Stimulated activated CD4-positive, alpha-beta T cell treated with anti-CD3 and anti-CD28 coated beads, Interleukin-4, amount 100 ng/mL, for 24 hours (primary cell): ENCODE measurements at places on chromosomes 6 and 20.

DNA sequence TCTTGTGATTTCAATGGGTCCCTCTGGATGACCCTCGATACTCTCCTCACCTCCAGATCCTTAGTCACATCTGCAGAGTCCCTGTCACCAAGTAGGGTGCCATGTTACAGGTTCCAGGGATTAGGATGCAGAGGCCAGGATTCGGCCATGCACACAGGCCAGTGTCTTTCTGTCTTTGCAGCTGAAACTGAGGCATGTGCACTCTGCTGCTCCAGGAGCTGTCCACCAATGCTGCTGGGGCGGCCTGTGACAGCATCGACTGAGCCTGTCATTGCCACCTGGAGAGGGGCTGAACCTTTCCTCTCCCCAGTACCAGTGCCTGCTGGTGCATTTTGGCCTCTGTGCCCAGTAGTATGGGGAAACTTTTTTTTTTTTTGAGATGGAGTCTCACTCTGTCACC is 4.4 kb upstream of the RBM38 start:
- no peak for DNase-seq

DNA sequence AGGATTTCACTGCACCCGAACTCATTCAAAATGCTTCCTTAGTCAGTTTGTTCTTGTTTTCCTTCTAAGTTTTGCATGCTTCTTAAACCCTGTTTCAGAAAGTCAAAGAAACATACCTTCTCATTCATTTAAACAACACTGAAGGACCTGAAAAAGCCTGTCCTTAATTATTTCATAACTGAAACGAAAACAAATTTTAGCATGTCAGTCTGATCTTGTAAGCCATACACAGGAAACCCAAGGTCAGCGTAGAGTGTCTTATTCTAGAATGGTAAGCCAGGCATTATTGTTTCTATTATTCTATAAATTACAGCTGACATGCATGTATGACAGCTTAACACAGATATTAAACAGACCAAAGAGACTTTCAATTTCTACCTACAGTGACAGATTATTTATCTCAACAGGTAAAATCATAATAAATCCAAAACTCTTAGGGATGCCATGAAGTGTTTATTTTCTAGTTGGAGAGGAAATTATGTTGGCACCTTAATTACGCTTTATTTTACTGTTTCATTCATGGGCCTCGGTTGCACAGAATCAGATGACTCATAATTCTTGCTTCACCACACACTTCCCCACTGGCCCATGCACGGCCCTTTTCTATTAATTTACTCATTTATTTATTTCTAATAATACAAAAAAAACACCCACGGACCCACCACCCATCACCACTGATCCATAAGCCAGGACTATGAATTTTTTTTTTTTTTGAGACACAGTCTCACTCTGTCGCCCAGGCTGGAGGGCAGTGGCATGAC is 39.3 kb upstream of the DUSP22 start:
- DNase-seq = no peak

DNA sequence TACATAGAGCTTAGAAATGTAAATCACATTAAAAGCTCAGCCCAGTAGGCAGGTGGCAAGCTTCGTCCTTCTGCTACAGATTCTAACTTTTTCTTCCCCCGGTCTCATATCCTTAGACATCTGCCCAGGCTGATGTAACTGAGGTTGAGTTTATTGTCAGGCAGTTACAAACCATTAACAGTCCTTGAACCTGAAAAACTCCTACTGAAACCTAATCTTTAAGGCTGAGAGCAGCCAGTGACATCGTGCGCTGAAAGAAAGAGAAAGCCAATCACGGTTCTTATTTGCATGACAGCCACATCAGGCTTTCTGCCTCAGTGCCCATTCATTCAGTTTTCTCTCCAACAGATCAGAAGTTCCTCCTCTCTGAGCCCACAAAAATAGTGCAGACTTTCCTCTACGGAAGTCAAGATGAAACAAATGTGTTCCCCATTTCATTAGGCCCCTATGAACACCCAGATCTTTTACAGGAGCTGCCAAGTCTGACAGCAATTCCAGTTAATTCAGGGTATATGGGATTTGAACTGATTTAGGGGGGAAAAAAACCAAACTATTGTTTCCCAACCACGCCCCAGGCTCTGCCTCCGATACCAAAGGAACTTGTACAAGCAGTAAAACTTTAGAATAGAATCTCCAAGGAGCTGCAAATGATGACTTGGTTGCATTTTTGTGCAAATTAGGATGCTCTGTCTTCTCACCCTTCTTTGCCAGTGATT is at the start of gene NHSL1:
TSS of gene NHSL1 (minus strand) at position 192 of the 716 bp plus-strand sequence. CDS start 204 bp downstream, outside the sequence.
- DNase-seq = no peak

GRCh38 chr20:46951405-46951804 is 56.8 kb downstream of the EYA2 start:
- peak; percentile 17 for DNase-seq

- no peak for DNase-seq
Observed at GRCh38 chr20:24984961-24985640, 7.5 kb downstream of the APMAP start.

DNA sequence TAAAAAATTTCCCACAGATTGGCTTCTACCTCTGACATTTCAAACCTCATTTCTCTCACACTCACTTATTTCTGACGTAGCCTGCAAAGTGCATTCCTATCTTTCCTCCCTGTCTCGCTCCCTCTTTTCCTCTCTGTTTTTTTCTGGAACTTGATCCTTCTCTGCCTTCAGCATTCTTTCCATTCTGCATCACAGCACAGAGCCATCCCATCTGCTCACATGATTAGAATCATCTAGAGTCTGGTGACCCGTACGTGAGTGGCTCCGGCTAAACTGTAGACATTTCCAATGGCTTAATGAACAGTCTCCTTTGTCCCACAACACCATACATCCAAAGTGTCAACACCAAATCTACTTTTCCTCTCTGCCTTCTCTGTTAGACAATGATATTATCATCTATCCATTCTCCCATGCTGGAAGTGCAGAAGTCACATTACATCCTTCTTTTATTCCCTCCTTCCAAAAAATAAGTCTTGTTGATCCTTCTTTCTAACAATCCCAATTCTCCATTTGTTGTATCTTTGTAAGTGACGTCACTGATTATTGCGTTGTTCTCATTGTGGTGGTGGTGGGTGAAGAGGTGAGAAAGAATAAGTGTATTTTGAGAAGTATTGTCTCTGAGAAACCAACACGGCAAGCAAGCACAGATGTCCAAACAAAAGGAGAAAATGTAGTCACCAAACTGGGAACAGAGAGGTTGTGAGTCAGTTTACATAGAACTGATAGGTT is 41.6 kb downstream of the OPRM1 start:
- DNase-seq = no peak

DNA sequence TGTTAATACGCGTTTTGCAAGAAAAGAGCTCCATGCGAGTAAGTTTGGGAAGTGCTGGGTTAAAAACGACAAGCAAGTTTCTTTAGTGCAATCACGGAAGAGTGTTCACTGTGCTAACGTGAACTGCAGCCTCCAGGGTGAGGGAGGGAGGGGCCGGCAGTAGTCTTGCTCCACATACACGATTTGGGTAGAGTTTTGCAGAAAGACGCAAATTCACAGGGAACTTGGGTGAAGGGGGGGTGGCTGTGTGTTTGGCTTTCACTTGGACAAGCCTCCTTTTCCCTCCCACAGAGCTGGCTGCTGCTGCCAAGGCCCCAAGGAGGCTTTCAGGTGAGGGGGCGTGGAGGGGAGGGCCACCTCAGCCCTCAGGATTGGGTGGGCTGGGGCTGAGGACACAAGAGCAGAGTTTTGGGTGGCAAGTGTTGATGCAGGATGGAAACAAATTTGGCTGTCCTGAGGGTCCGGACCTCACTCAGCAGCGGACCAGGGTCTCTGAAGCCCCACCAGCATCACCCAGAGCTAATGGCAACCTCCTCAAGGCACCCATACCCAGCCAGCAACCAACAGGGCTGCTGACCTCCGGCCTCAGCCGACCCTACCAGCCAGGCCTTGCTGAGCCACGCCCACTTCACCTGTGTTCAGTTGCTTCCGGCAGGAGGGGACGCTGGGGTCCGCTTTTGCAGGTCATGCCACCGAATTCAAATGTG is 204.5 kb downstream of the ERMARD start:
- DNase-seq = no peak

GRCh38 chr6:156919370-156919769 is 142.2 kb downstream of the ARID1B start:
- DNase-seq = no peak

- peak; percentile 46 for DNase-seq
Observed at GRCh38 chr20:53547664-53548239, 45.9 kb downstream of the ZNF217 start.

DNA sequence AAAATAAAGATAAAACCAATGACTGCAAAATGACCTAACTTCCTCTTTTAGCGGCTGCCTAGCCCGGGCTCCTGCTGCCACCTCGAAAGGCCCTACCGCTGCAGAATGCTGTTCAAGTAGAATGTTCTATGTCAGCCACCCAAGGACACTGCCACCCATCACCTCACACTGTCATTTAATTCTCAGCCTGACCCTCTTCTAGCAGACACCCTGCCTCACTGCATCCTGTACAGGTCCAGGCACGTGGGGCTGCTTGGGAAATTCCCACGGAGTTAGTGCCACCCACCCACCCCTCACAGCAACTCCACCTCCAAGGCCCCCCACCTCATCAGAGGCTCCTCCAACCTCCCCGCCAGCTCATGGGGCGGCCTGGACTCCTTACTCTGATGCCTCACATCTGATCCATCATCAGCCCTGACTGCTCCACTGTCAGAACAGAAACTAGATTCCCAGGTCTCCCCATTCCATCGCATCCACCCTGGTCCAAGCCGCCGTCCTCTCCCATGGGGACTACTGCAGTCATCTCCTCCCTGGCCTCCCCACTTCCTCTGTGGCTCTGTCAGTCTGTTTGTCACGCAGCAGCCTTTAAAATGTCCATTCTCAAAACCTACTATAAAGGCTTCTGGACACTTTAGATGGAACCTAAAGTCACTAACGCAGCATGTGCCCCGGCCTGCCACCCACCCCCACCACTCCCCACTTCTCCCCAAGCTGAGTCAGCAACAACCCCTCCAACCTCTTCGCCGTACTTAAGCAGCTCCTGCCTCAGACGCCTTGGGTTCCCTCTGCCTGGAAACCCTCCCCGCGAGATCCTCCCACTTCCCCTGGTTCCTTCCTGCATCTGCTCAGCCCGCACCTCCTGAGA is 17.0 kb downstream of the NFATC2 start:
- peak; percentile 65 for DNase-seq

GRCh38 chr6:26205625-26206574 is 118.7 kb downstream of the HFE start:
- no peak for DNase-seq

DNA sequence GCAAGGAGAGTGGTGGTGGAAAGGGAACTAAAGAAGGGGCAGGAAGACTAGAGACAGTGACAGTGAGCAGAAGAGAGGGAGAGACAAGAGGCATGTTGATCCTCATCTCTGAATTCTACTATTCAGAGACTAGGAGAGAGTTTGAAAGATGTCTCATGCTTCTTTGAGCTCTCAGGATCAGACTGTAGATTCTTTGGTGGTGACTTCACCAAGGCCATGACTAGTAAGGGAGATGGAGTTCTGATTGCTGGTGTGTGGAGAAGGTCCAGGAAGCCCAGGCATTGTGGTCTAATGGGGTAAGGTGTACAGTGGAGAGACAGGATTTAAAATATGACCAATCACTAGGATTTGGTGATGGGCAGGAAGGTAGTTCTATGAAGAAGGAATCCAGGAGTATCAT is 713 bp downstream of the WFDC9 start:
- DNase-seq = no peak

GRCh38 chr6:21523652-21524051 is 69.9 kb upstream of the SOX4 start:
- no peak for DNase-seq

DNA sequence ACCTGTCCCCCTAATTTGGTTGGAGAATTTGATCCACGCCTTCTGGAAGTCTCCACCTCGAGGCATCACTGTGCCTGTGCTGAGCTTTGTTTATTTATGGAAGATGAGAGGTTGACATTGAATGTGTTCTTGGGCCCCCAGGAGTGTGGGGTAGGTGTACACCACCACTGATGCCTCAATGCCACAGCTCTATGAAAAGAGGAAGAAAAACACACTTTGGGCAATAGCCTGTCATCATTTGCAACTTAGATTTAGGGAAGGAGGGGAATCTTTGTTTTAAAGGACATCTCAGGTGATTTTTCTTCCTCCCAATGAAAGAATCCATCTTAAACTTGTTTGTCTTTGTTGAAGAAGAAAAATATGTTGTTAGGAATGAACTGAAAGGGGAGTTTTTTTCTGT is 42.6 kb downstream of the TBC1D7 start:
- no peak for DNase-seq

DNA sequence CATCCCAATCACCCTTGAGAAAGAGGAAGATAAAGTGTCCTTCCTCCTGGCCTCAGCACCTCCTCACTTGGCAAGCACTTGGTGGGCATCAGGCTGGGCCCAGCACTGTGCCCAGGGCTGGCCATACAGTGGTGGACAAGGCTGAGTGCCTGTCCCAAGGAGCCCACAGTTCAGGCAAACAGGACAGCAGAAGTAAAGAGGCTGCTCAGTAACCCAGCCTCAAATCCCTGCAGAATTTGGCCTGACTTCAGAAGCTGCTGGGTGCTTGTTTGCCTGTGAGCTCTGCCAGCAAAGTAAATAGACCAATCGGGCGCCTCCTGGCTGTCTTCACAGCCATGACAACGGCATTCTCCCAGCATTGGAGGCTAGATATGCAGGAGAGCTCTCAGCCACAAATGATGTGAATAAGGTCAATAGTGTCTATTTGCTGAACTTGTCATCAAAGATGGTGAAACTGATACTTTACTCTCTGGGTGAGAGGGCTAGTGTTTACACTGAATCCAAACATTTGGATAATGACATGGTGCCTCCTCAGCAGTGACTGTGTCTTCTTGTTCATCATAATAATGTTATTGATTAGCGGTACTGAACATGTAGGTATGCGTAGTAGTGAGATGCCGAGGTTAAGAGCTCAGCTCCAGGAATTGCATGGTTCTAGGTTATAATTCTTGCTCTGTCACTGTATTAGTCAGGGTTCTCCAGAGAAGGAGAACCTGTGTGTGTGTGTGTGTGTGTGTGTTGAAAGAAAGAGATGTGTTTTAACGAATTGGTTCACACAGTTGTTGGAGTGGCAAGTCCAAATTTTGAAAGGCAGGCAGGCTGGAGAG is 36.9 kb upstream of the FANCE start:
- DNase-seq = peak; percentile 11

DNA sequence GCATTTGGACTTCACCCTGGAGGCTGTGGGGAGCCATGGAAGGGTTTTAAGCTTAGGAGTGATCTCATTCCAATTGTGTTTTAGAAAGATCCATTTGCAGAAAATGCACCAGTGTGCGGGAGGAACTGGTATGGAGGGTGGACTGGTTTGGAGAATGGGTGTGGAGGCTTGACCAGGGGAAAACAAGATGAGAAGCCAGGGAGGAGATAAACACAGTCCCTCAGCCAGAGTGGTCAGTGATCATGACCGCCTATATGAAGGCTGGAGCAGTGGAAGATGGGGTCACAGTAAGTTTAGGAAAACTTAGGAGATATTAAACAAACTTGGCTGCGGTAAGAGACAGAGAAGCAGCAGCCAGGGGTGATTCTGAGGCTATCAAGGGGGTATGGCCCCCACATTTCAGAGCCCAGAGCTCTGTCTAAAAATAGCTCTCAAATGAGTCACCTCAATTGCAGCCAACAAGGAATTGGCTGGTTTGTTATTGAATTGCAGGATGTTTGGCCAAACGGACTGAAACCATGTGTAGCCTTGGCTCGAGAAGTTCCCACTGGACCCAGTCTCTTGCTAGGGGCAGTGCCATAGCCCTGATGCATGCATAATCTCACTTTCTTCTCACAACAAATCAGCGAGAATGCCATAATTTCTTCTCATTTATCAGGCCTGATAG is 159.9 kb upstream of the TOP1 start:
- DNase-seq = no peak
